ENCODE measurements at places on chromosomes 13 and 19.
A peak's percentile ranks its signal among the peaks of the same experiment; 100 is the strongest.

- no peak for DNase-seq
Measured at GRCh38 chr19:49362929-49363267, 682 bp upstream of the TEAD2 start.

DNA sequence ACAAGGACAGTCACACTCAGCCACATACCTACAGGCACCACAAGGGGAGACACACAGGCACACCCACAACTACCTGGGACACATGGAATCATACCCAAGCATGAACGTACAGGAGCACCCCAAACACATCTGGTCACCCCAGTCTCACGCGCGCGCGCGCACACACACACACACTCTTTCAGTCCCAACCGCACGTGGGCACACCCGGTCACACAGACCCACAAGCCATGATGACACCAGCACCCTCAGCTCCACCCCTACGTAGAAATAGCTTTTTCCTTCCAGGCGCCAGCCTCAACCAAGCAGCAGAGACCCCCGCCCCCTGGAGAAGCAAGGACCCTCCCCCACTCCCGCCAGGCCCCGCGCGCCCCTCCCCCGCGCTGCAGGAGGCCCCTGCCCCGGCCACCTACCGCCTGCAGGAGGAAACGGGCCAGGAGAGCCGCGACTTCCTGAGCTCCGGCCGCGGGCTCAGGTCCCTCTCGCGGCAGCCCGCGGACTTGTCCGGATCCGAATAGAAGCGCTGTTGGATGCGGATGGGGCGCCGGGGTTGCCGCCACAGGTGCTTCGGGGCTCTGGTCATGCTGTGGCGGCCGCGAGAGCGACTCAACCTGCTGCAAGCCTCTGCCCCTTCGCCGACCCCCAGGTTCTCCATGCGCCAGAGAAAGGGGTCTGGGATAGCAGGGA lies 6.4 kb upstream of the PDE4C start:
- no peak for DNase-seq

GRCh38 chr13:107252428-107252827 lies 684.5 kb upstream of the ARGLU1 start:
- DNase-seq = no peak

DNA sequence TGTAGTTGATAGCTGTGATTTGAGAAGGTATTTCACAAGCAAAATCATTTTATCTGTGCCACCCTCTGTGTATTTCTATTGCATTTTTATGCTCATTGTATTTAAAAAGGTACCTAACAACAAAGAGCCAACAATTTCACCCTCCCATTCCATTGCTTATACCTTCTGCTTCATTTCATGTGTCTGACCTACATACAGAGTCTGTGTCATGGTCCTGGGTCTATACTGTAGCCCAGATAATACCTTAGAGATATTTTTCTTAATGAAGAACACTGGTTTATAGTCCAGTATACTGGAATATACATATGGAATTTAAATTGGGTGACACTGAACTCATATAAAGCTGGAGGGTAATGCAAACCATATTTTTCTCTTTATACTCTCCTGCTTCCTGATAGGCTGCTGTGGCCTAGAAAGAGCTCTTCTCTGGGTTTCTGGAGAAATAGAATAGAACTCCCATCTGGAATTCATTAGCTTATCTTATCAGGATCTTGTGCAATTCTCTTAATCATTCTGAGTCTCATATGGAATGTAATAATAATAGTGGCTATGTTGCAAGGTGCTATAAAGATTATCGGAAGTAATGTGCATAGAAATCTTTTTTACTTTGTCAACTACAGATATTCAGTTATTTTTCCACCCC lies 31.8 kb upstream of the SPART start:
- no peak for DNase-seq

DNA sequence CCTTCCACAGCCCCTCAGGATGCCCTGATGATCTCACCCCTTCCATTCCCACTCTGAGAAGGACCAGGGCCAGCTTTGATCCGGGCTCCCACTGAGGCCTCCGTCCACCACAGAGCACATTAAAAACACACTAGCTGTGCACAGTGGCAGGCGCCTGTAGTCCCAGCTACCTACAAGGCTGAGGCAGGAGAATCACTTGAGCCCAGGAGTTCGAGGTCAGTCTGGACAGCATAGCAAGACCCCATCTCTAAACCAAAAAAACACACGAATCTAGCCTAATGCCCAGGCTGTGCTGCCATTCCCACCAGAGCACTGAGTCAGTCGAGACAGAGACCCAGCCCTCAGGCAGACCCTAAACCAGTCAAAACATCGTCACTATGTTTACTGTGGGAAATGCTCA lies 14.1 kb downstream of the RFX1 start:
- no peak for DNase-seq

DNA sequence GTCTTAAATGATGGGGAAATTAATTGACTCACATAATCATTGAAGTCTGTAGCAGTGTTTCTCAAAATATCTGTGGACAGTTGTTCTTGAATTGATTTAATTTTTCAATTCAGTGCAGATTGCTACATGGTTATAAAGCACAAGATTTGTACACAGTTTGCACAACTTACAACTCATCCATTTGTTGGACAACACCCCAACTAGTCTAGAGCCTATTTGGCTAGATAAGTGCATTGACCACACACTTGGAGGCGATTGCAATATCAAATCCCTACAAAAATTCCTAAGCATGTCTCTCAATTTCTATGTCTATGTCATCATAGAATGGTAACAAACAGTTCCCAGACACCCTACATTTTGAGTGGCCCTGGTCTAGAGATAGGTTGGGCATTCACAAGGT lies 48.0 kb upstream of the IPO5 start:
- no peak for DNase-seq

GRCh38 chr13:86559901-86560300 lies 760.7 kb upstream of the SLITRK6 start:
- no peak for DNase-seq

GRCh38 chr13:94339116-94339687 lies 140.3 kb downstream of the DCT start:
- no peak for DNase-seq

- DNase-seq = no peak
Measured at GRCh38 chr19:28309070-28309469, 903.9 kb downstream of the UQCRFS1 start.

DNA sequence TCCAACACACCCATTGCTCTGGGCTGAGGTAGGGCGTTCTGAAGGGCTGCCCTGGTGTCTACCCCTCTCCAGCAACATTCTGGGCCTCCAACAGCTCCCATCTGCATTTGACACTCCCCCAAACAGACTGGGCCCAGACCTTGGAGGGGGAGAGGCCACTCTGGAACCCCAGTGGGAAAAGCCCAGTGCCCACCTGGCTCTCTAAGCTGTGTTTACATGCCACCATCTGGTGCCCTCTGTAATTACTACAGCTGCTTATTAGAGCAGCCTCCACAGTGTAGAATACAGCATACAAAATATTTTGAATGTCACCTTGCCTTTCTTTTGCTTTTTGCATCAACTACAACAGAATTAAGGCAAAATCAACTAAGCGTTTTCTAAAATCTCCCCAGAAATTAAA lies 35.8 kb upstream of the TM9SF2 start:
- DNase-seq = no peak

- no peak for DNase-seq
Measured at GRCh38 chr19:13085666-13086065, 17.0 kb downstream of the LYL1 start.

- DNase-seq = peak; percentile 76
Measured at GRCh38 chr19:51904331-51905165, at the start of gene ZNF649. TSS of gene ZNF649 (minus strand) at chr19:51905017. CDS start at chr19:51900107, 4,910 bp downstream.

DNA sequence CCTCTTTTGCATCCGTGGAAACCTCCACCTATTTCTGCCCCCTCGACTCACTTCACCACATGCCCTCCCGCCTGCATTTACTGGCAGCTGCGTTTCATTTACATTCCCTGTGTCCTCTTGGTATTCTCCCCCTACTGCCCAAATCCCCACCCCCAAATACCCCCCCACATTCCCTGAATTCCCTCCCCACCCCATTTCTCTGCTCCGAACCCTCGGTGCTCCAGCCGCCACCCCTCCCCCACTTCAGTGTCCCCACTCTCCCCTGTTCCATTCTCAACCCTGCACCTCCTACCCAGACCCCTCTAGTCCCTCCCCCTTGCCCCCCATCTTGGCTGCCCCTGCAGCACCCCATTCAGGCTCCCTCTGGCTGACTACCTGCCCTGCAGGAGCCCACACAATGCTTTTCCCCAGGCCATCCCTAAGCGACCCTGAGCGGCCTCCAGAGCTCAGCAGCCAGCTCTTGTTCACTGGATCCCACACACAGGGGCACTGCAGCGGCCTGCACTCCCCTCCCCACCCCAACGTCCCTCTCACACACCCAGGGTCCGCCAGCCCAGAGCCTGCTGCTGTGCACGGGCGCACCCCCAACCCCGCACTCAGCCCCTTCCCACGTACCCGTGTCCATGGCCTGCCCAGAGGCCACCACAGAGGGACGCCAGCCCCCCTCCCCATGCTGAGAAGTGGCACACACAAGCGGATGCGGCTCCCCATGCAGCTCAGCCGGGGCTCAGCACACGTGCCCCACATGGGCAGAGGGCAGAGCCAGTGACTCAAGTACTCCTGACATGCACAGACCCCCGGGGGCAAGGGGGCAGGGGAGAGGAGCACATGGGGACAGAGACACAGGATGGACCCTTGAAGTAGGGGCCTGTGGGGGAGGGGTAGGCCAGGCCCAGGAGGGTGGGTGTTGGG lies 26.3 kb downstream of the SHANK1 start:
- no peak for DNase-seq

GRCh38 chr19:44746946-44747738 lies 1.4 kb upstream of the BCL3 start:
- peak; percentile 96 for DNase-seq

- DNase-seq = no peak
Measured at GRCh38 chr19:57363688-57364181, 384 bp downstream of the TRAPPC2B start.

Measured in breast epithelium (tissue), 4 donors.